ENCODE measurements at places on chromosomes 3 and 15. TPM values are rescaled to one million over a fixed set of nuclear protein-coding genes. Genes with fewer than 3 reads are reported as not detected.

The CLDN18 gene
- total RNA-seq: not detected

The COL8A1 gene
- 41.4 TPM for total RNA-seq

The GPR87 gene
- 83.1 TPM for total RNA-seq

The SLCO2A1 gene
- total RNA-seq: not detected

Data from tracheal epithelial cell (primary cell).